ENCODE measurements at places on chromosomes 12 and 14.

GRCh38 chr12:104410786-104411185, 46.0 kb upstream of the CHST11 start:
- H3K4me1 ChIP-seq, result no peaks in the 10 kb centered on the region
- no peaks in the 10 kb centered on the region for H3K36me3 ChIP-seq
- no peak for DNase-seq
- no peak overlapping the region for H3K27ac ChIP-seq

GRCh38 chr14:89959853-89960445, 4.2 kb downstream of the TDP1 start:
- DNase-seq, result peak; percentile 65
- no peaks in the 10 kb centered on the region for H3K27me3 ChIP-seq
- peak overlapping the region; percentile 58 for H3K27ac ChIP-seq
- peaks cover 21% of the 10 kb centered on the region for H3K4me1 ChIP-seq
- no peaks in the 10 kb centered on the region for H3K36me3 ChIP-seq

DNA sequence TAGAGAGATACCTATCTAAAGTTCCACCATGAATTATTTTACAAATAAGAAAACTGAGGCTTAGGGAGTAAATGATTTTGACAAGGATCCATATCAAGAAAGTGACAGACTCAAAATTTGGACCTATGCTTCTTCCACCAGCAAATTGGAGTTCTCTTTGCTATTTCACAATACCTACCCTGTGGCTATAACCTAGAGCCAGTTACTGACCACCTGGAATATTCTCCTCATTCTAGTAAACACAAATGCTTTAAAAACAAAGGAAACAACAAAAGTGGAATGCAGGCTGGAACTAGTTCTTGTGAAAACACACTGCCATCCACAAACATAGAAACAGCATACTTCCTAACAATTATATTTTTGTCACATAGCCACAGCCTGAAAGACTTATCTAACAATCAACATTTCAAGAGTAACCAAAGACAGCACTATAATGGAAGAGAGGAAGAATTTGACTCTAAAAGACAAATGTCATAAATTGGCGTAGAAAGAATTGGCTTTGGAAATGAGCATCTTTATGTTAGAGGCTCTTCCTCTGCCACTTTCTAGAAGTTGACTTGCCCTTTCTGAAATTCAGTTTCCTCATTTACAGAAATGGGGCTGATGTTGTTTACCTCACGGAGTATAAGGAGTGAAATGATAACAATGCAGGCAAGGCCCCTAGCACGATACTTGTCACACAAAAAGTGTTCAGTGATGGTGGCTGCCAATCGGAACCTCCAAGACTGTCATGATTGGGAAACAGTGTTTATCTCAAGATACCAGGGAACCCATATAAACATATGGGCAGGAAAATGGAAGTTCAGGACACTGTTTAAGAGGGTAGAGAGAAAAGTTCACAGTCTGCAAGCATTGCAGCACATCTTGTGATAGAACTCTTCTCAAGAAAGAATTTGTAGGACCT, 138.6 kb upstream of the LGR5 start:
- H3K4me3 ChIP-seq, result no peak overlapping the region
- no peak for DNase-seq
- no peaks in the 10 kb centered on the region for H3K27me3 ChIP-seq
- H3K27ac ChIP-seq, result no peak overlapping the region
- H3K36me3 ChIP-seq, result no peaks in the 10 kb centered on the region

DNA sequence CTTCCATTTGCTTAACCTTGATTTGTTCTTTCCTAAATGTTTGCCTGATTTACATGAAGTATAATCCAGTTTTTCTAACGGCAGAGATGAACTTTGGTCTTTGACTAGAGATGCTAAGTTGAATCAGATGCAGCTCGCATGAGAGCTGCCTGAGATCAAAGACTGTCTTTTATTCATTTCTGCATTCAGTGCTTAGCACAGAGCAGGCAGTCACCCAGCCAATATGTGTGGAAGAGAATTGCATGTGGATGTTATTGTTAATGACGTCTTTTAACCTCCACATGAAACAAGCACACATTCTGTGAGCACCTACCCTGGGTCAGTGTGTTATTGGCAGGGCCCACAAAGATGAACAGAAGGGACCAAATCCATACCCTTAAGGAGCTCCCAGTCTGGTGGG, 99.2 kb downstream of the SLC5A8 start:
- no peaks in the 10 kb centered on the region for H3K27me3 ChIP-seq
- no peaks in the 10 kb centered on the region for H3K36me3 ChIP-seq
- DNase-seq, result no peak
- no peak overlapping the region for H3K4me3 ChIP-seq
- no peak overlapping the region for H3K27ac ChIP-seq

- H3K4me3 ChIP-seq, result no peak overlapping the region
- H3K36me3 ChIP-seq, result no peaks in the 10 kb centered on the region
- H3K27ac ChIP-seq, result no peak overlapping the region
- no peak for DNase-seq
- H3K27me3 ChIP-seq, result no peaks in the 10 kb centered on the region
- H3K4me1 ChIP-seq, result no peaks in the 10 kb centered on the region
Observed at GRCh38 chr14:21244544-21244943, 24.7 kb downstream of the HNRNPC start.

DNA sequence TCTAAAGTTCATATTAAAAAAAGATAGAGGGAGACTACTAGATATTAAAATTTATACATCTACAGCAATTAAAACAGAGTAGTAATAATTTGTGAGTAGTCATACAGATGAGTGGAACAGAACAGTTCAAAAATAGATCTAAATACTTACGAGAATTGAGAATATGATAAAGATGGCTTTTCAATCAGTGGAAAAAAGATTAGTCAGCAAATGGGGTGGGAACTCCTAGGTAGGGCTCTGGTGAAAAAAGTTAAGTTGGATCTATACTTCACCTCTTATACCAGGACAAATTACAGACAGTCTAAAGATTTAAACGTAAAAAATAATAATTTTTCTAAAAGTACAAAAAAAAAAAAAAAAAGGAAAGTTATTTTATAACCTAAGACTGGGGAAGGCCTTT, 66.9 kb downstream of the GPATCH2L start:
- no peaks in the 10 kb centered on the region for H3K4me1 ChIP-seq
- H3K27me3 ChIP-seq, result no peaks in the 10 kb centered on the region
- H3K36me3 ChIP-seq, result no peaks in the 10 kb centered on the region

DNA sequence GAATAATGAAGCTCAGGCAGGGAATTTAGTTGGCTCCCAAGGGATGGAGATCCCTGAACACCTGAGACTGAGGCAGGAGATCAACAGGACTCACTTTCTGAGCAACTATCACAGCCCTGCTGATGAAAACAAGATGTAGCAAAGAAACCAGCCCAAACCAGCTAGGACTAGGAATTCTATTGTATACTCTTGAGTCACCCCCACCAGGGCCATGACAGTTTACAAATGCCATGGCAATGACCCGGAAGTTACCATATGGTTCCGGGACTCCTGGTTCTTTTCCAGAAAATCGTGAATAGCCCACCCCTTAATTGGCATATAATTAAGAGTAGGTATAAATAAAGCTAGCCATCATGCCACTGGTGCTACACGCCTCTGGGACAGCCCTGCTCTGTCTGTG, 46.0 kb upstream of the OASL start:
- no peak overlapping the region for H3K4me3 ChIP-seq
- no peak overlapping the region for H3K27ac ChIP-seq
- H3K27me3 ChIP-seq, result no peaks in the 10 kb centered on the region
- H3K4me1 ChIP-seq, result no peaks in the 10 kb centered on the region

DNA sequence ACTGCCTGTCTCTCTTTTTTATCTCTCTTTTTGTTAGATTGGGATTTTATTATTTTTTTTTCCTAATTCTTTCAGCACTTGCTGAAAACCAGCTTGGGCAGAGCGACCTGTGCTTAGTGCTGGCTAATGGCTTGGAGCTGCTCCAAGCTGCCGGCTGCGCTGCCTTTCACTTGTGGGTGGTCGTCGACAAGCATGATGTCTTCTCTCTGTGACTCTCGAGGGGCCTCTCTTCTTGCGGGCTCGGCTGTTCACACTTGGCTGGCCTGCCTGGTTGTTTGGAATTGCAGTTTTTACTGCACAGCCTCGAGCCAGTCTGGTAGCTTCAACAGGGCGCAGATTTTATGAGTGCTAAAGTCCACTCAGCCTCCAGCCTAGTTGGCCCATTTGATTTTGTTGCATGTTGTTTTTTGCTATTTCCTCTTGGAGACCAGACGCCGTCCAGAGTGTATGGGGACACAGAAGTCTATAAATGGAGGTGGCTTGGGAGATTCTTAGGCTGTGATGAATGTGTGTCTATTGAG, 18.6 kb downstream of the TPCN1 start:
- H3K4me1 ChIP-seq, result no peaks in the 10 kb centered on the region
- no peak for DNase-seq
- no peak overlapping the region for H3K27ac ChIP-seq
- H3K27me3 ChIP-seq, result no peaks in the 10 kb centered on the region

DNA sequence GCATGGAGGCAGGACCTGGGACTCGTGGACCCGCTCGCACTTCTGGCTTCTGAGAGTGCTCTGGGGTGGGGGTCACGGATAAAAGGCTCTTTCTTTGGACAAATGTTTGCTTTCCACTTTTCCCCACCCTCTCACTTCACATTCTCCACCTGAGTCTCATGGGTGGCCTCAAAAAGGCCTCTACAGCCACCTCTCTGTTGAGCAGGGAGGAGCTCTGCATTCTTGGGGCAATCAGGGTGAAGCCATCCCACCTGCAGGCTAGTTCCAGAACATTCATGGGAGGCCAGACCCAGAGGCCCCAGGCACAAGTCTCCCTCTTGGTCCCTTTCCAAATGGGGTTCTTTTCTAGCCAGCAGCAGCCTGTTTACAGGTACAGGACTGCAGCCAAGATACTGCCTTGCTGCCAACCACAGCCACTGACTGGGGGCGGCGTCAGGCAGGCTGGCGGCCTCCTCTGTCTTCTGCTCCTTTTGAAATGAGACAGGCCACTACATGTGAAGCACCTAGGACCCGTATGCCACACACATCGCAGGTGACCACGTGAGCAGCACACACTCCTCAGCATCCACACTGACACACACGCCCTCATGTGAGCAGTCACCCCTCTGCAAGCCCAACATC, 18.2 kb upstream of the CEBPE start:
- no peaks in the 10 kb centered on the region for H3K27me3 ChIP-seq
- no peaks in the 10 kb centered on the region for H3K36me3 ChIP-seq
- no peak for DNase-seq
- no peak overlapping the region for H3K27ac ChIP-seq
- H3K4me1 ChIP-seq, result no peaks in the 10 kb centered on the region

DNA sequence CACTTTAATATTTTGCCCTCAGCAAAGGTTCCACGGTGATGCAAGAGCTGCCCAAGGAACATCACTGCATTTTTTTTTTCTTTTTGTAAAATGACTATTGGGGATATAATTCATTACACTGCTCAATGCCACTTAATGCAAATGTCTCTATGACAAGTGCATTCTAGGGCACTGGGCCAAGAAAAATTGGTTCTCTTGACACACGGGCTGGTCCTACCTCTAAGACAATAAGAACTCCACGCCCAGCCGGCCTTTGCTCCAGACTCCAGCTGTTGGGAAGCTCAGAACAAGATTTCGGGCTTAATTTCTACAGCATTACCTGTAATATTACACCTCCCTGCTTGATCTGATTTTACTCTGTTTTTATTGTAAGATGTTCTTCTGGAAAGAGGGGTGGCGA, 48.8 kb upstream of the VRK1 start:
- H3K27ac ChIP-seq, result no peak overlapping the region
- no peaks in the 10 kb centered on the region for H3K4me1 ChIP-seq
- no peak for DNase-seq
- H3K36me3 ChIP-seq, result no peaks in the 10 kb centered on the region

- no peaks in the 10 kb centered on the region for H3K4me1 ChIP-seq
- no peak overlapping the region for H3K4me3 ChIP-seq
- H3K27me3 ChIP-seq, result no peaks in the 10 kb centered on the region
- no peak for DNase-seq
- no peaks in the 10 kb centered on the region for H3K36me3 ChIP-seq
- no peak overlapping the region for H3K27ac ChIP-seq
Observed at GRCh38 chr14:39276579-39277114, 42.9 kb downstream of the MIA2 start.

GRCh38 chr12:113184900-113185179, 438 bp downstream of the DDX54 start:
- H3K27me3 ChIP-seq, result no peaks in the 10 kb centered on the region
- no peaks in the 10 kb centered on the region for H3K36me3 ChIP-seq
- H3K4me3 ChIP-seq, result peak overlapping the region; percentile 88

DNA sequence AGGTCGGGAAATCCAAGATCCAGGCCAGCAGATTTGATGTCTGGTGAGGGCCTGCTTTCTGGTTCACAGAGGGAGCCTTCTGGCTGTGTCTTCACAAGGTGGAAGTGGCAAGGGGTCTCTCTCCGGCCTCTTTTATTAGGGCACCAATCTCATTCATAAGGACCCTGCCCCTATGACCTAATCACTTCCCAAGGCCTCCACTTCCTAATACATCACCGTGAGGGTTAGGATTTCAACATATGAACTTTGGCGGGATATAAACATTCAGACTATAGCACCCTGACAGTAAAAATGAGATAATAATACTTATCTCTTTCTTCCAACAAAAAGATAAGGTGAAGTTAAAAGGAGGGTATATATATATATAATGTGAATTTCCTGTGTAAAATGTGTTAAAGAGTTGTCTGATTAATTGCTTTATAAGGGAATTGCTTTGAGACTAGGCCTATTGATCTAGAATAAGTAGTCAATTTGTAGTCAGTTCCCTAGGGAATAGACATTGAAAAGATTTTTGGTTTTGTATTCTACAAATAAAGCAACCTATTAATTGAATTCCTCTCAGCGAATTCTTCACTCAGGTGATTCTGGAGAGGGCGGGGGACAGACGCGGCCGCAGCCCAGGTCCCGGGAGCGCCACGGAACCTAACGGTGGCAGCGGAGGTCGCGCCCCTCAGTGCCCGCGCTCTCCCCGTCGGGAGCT, 516 bp upstream of the LGALS3 start:
- H3K36me3 ChIP-seq, result no peaks in the 10 kb centered on the region
- peak overlapping the region; percentile 34 for H3K4me3 ChIP-seq
- H3K27me3 ChIP-seq, result no peaks in the 10 kb centered on the region
- H3K4me1 ChIP-seq, result no peaks in the 10 kb centered on the region
- H3K27ac ChIP-seq, result no peak overlapping the region

Measured in MM.1S (cell line).